Jurkat, Clone E6-1 (cell line): ENCODE measurements at places on chromosomes 12 and 14.
A peak's percentile ranks its signal among the peaks of the same experiment; 100 is the strongest.

GRCh38 chr12:12819752-12820311 lies 6.7 kb downstream of the DDX47 start:
- no peak for DNase-seq

- DNase-seq = no peak
Measured at GRCh38 chr12:1796515-1797010, 23.8 kb upstream of the LRTM2 start.

DNA sequence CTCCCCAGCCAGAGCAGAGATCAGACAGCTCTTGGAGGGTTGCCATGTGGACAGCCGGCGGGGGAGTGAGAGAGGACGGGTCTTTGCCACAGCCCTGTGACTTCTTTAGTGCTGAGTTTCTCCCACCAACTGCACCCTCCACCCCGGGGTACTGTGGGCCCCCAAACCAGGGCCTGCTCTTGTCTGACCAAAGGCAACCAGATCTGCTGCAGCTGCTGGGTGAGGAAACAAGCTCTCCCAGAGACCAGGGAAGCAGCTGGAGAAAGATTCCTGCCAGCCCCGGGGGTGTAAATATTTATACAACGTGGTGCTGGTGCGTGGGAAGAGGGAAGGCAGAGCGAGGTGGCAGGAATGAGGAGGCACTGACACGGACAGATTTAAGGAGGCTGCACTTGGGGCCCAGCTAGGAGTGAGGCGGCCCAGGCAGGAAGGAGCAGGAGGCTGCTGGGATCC lies 14.3 kb upstream of the ZFP36L1 start:
- DNase-seq = no peak

DNA sequence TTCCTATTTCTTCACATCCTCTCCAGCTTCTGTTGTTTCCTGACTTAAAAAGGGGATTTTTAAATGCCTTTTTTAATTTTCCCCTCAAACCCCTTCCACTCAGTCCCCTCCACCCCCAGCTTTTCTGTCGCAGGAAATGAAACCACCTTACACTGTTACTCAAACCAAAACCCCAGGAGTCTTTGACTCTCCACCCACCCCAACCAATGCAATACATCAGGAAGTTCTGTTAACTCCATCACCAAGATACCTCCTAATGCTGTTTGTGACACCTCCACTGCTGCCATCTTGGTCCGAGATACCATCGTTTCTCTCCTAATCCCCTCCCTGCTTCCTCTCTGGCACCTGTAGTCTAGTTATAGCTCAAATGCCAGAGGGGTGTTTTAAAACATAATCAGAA lies 25.4 kb upstream of the CPM start:
- DNase-seq = peak; percentile 51

DNA sequence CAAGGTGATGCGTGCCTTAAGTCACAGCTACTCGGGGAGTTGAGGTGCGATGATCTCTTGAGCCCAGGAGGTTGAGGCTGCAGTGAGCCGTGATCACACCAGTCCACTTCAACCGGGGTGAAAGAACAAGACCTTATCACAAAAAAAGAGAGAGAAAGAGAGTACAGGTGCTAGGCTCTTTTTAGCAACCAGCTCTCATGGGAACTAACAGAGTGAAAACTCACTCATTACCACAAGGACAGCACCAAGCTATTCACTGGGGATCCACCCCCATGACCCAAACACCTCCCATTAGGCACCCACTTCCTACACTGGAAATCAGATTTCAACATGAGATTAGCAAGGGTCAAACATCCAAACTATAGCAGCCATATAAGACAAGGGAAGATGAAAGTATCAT lies 164.2 kb downstream of the NDUFA12 start:
- no peak for DNase-seq

GRCh38 chr12:58306266-58307000 lies 365.1 kb downstream of the ATP23 start:
- DNase-seq = no peak

DNA sequence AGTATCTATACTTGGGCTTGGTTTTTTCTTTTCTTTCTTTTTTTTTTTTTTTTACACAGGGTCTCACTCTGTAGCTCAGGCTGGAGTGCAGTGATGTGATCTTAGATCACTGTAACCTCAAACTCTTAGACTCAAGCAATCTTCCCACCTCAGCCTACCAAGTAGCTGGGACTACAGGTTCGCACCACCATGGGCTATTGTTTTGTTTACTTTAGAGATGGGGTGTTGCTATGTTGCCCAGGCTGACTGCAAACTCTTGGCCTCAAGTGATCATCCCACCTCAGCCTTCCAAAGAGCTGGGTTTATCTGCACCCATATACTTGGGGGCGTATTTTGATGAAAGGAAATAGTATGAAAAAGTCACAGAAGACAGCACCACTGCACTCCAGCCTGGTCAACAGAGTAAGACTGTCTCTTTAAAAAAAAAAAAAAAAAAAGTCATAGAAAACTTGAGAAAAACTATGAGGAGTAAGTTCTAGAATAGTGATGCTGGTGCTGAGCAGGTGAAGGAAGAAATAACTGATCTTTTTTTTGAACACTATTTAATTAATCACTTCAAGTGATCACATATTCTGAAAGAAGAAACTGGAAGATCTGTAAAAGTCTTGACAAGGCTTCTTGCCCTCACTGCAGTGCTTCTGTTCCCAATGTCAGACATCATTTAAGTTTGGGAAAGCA lies 53.8 kb upstream of the NPFF start:
- DNase-seq = no peak

DNA sequence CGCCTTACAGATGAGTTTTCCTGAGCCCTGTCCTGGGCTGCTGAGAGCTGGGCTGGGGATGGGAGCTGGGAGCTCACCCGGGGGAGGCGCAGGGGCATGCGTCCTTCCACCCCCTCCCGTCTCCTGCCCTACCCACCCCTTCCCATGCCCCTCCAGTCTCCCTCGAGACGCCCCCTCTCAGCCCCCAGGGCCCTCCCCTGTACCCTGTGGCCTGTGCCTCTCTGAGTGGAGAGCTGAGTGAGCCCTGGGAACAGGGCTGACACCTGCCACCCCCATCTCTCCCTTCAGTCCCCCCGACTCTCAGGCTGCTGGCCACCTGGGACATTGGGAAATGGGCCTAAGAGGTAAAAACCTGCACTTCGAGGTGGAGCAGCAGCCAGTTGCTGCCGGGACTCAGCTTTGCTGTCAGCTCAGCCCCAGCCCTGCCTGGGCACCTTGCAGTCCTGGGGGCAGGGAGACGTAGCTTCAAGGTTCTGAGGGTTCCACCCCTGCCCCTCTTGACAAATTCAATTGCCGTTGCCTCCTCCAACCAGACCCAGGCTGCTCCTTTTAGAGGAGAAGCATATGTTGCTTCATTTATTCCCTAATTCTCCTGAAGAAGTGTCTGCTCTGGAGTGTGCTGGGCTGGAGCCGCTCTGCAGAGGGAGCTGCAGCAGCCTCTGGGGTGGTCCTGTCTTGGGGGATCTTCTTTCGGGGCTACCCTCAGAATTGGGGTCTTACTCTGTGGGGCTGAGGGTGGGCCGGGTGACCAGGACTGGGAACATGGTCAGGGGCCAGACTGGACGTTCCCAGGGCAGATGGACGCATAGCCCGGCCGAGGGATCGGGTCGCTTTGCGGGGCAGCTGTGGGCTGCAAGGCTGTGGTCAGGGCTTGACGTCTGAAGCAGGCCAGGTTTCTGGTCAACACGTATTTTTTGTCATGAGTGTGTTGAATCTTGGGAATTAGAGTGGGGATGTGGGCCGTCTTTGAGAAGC lies 141.4 kb downstream of the ADGRD1 start:
- no peak for DNase-seq

- DNase-seq = no peak
Measured at GRCh38 chr14:76307786-76308780, 67.9 kb upstream of the ESRRB start.

DNA sequence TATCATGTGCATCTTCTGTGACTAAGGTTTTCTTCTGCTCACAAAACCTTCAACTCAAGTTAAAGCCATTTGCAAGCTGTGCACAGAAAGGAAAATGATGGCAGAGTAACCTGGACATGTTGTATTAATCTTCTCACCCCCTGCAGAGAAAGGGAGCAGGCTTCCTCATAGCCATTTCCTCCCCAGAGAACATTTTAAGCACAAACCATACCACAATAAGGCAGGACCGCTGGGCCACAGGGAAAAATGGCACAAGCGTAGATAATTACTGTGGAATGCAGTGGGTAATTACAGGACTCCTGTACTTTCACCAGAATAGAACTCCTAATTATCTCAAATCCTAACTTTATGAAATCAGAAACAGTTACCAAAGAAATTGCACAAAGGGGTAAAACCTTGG lies 215.7 kb downstream of the KIF21A start:
- DNase-seq = no peak

DNA sequence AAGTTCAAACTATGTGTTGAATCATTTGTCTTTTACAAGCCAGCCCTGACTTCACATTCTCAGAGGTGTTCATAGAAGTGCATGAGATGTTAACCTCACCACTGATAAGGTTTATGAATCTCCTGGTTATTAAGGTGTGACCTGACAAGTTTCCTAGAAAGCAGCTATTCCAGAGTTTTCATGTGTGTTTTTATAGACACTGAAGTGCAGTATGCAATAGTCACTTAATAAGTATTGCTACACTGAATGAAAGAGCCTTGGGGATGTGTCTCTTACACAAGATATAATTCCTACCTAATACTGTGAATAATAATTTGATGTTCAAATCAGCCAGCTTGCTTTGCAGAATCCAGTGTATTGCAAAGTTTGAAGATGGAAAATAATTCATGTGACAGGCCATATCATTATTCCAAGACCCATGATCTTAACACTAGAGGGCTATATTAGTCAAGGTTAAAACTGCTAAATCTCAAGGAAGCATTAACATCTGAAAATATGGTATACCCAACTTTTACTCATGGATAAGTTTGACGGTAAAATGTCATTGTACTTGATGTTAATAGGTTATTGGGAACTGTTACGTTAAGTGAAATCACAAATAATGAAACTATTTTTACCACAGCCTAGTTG lies 13.0 kb downstream of the SLC25A3 start:
- DNase-seq = no peak

DNA sequence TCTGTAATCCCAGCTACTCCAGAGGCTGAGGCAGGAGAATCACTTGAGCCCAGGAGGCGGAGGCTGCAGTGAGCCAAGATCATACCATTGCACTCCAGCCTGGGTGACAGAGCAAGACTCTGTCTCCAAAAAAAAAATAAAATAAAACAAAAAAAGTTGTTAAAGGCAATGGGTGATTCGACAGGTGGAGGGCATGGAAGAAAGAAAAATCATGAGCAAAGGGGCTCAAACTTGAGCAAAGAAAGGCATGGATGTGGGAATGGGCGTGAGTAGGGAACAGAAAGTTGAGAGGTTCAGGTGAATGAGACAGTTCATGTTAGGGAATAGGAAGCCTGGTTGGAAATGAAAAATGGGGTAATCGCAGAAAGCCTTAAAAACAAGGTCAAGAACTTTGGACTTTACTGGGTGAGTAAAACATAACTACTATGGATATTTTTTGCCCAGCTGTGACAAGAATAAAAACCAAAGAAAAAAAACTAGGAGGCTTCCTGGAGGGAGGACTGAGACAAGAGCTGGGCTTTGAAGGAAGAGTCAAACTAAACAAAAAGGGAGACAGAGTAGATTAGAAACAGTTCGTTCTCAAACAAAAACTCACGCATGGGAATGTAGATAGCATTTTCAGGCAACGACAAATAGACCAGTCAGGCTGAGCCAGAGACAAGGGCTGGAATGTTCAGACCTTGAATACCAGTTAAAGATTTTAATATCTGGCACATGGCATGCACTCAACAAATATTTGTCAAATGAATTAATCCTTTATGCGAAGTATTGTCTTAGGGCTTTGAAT lies 18.8 kb downstream of the PYM1 start:
- no peak for DNase-seq

DNA sequence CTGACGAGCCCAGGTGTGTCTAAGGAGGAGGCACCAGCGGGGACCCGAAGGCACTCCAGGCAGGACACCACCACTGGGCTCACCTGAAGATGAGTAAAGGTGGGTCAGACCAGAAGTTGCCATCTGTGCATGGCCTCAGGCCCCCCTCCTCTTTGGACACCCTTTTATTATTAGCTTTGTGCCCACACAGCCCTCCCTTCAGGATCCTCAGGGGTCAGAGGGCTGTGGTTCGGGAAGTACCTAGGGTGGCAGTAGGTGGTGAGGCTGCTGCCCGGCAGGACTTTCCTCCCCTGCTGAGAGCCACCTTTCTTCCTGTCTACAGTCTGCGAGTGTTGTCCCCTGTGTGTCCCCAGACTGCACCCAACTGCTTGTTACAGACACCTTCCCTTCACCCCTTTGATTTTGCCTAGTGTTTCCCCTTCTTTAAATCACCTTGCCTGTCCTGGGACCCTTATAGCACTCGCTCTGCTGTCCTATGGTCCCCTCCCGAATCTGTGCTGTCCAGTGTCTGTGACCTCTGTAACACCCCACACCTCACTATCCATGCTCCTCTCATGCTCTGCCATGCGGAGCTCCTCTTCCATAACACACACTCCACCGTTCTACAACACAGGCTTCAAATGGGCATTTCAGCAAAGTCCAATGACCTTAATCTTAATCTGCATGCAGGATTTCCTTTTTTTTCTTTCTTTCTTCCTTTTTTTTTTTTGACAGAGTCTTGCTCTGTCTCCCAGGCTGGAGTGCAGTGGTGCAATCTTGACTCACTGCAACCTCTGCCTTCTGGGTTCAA lies 25.7 kb downstream of the SOAT2 start:
- DNase-seq = no peak

- no peak for DNase-seq
Measured at GRCh38 chr12:48999371-49000131, at the start of gene DDN. Gene DDN (minus strand): TSS chr12:48999375. CDS start chr12:48999287, 88 bp downstream.

- no peak for DNase-seq
Measured at GRCh38 chr14:73776194-73776537, 62.0 kb upstream of the PNMA1 start.

DNA sequence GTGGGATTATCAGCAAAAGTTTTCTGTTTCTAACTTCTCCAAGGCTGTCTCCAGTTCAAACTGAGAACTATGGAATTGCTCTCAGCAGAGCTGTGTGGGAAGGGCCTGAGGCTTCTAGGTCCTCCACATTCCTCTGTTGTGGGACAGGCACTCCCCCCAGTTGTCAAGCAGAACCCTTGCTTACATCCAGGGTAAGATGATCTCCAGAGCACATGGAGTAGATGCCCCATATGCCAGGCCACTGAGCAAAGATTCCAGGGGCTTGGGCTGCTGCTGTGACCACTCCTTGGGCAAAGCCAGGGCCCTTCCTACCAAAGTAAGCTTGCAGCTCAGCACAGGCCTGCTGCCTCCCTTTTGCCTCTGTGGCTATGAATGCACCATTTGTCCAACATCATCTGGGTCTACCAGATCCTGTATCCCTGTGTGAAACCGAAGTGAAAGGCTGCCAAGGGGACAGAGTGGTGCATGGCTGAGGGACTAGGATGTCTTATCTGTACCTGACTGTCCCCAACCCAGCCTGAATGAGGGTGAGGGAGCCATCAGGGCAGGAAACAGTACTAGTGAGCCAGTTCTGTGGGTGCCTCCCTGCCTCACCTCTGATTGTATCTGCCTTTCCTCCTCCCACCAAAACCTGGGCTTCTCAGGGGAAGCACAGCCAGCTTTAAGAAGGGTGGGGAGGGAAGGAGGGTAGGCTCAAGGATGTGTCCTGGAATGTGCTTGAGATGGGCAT lies 13.1 kb upstream of the ESPL1 start:
- DNase-seq = no peak
